ENCODE measurements at places on chromosomes 5 and 9. TPM values are rescaled to one million over a fixed set of nuclear protein-coding genes. Genes with fewer than 3 reads are reported as not detected.
A peak's percentile ranks its signal among the peaks of the same experiment; 100 is the strongest.

GRCh38 chr5:104178066-104178465 is 615.5 kb upstream of the NUDT12 start:
- no peak overlapping the region for H3K27ac ChIP-seq
- no peaks in the 10 kb centered on the region for H3K4me1 ChIP-seq
- no peak for DNase-seq

DNA sequence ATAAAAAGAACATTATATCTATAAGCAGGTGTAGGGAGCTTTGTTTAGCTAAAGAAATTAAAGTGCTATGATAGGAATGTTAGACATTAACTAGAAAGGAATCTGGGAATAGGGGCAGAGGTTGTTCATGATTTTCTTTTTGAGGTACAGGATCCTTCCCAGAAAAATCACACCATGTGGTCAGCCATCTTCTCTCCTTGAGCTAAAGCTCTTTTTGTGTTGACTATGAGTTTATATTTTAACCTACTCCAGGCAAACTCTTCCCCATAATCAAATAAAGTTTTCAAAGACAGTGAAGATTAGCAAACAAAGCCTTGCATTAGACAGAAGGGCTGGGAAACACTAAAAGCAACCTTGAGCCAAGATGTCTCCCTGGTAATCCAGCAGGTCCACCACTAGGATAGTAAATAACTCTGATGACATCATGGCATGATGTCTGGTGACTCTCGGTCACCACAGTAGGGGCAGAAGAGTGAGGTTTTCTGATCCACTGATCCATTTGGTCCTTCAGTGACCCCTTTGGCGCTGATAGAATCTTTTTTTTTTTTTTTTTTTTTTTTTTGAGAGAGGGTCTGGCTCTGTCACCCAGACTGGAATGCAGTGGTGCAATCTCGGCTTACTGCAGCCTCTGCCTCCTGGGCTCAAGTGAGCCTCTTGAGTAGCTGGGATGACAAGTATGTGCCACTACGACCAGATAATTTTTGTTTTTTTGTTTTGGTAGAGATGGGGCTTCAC is 30.6 kb upstream of the IL6ST start:
- peaks cover 59% of the 10 kb centered on the region for H3K4me1 ChIP-seq
- no peaks in the 10 kb centered on the region for H3K36me3 ChIP-seq
- peak; percentile 97 for DNase-seq
- no peaks in the 10 kb centered on the region for H3K27me3 ChIP-seq
- no peak overlapping the region for H3K4me3 ChIP-seq

DNA sequence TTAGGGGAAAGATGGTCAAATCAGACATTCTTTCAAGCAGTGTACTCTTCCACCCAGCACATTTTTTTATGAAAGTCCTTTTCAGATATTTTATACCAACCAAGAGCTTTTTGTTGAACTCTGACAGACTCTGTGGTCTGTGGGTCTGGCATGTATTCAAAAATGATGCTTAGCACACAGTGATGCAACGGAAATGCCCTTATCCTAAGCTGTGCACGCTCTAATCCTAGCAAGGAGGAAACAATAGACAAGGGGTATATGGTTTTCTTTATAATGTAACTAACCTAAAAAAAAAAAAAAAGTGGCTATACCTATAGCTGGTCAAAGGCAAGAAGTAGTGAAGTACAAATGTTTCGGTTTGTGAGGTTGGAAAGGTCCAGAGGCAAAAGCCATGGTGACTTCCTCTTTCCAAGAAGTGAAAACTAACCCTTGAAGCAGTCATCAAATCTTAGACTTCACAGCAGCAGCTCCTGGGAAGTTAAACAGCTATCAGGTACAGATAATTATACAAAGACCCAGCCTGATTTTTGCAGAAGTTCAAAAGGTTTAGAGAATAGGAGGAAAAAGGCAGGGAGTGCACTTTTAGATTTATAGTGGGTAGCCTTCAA is 82.5 kb downstream of the SEMA6A start:
- peak; percentile 26 for DNase-seq
- peaks cover 14% of the 10 kb centered on the region for H3K36me3 ChIP-seq
- H3K4me1 ChIP-seq, result no peaks in the 10 kb centered on the region
- H3K4me3 ChIP-seq, result no peak overlapping the region

DNA sequence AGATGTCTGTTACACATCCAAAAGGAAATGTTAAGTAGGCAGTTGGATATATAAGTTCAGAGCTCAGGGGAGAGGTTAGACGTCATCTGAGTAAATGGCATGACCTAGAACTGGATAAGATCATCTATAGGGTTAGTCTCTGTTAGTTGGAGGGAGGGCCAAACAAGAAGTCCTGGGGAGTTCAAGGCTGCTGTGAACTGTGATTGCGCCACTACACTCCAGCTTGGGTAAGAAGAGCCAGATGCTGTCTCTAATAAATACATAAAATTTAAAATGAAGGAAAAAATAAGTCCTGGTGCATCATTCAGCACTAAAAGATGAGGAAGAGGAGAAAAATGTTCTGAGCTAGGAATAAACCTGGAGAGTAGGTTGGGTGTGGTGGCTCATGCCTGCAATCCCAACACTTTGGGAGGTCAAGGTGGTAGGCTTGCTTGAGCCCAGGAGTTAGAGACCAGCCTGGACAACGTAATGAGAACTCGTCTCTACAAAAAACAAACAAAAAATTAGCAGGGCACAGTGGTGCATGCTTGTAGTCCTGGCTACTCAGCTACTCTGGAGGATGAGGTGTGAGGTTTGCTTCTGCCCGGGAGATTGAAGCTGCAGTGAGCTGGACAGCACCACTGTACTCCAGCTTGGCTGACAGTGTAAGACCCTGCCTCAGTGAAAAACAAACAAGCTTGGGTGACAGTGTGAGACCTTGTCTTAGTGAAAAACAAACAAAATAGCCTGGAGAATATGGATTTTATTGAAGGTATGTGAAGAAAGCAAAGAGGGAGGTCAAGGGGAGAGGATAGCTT is 123.6 kb downstream of the ACTBL2 start:
- no peak overlapping the region for H3K27ac ChIP-seq
- H3K36me3 ChIP-seq, result no peaks in the 10 kb centered on the region
- no peak overlapping the region for H3K4me3 ChIP-seq

The PCDHB2 gene
- total RNA-seq, result 7.1 TPM

DNA sequence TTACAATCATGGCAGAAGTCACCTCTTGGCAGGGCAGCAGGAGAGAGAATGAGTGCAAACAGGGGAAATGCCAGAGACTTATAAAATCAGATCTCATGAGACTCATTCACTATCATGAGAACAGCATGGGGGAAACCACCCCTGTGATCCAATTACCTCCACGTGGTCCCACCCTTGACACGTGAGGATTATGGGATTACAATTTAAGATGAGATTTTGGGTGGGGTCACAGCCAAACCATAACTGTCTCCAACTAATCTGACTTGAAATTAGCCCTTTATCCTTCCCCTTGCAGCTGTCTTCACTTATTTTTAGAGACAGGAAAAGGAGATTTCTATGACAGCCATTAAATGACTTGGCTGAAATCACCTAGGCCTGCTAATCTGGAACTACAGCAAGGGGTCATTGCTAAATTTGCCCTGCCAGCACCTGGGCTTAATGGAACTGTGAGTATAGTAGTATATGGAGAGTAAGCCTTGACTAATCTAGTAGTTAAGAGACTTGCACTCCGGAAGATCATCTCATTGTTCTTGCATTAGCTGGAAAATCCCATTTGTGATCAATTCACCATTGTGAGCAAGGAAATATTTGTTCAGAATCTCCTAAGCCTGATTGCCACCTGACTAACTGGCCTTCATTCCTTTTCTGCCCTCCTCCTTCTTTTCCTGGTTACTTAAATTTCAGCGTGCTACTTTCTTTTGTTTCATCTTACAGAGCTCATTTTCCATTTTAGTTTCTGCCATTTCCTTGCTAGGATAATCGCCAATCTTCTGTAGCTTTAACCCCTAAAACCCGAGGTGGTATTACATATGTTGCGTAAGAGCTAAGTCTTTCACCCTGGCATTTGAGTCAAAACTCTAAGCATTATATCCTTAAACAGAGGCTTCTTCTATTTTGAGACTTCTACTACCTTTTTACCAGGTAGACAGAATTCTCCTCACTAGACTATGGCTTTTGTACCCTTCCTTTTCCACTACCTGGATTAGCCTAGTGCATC is 65.3 kb upstream of the RUSC2 start:
- DNase-seq, result no peak
- peak overlapping the region; percentile 83 for H3K27ac ChIP-seq
- H3K36me3 ChIP-seq, result no peaks in the 10 kb centered on the region
- H3K27me3 ChIP-seq, result no peaks in the 10 kb centered on the region

The LTC4S gene
- total RNA-seq, result 0.35 TPM

DNA sequence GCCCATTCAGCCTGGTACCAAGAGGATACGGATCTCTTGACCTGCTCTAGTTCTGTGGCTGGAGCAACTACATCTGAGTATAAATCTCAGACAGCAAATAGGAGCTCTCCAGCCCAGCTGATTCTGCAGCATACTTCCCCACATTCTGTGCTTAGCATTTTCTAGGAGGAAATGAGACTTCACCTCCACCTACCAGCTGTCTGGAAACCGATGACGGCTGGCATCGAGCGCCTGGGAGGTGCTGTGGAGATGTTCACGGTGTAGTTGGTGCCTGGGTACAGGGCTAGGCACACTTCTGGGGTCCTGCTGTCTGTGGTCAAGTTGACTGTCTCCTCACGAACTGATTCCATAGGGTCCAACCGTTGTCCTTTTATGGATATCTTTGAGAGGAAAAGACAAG is 63.6 kb downstream of the SUSD1 start:
- peaks cover 43% of the 10 kb centered on the region for H3K4me1 ChIP-seq
- H3K4me3 ChIP-seq, result no peak overlapping the region

GRCh38 chr5:34684281-34684979 is 28.3 kb downstream of the RAI14 start:
- H3K4me1 ChIP-seq, result peaks cover 71% of the 10 kb centered on the region
- no peak overlapping the region for H3K4me3 ChIP-seq
- no peak overlapping the region for H3K27ac ChIP-seq
- peaks cover 5% of the 10 kb centered on the region for H3K36me3 ChIP-seq

GRCh38 chr9:69649566-69650250 is 22.5 kb downstream of the APBA1 start:
- H3K4me3 ChIP-seq, result no peak overlapping the region
- DNase-seq, result no peak
- no peaks in the 10 kb centered on the region for H3K27me3 ChIP-seq
- H3K27ac ChIP-seq, result no peak overlapping the region

The GOLPH3 gene
- 102 TPM for total RNA-seq

- no peak for DNase-seq
- H3K27me3 ChIP-seq, result no peaks in the 10 kb centered on the region
- H3K27ac ChIP-seq, result peak overlapping the region; percentile 76
- H3K4me3 ChIP-seq, result peak overlapping the region; percentile 84
Measured at GRCh38 chr9:36191290-36191645, 547 bp downstream of the CLTA start.

DNA sequence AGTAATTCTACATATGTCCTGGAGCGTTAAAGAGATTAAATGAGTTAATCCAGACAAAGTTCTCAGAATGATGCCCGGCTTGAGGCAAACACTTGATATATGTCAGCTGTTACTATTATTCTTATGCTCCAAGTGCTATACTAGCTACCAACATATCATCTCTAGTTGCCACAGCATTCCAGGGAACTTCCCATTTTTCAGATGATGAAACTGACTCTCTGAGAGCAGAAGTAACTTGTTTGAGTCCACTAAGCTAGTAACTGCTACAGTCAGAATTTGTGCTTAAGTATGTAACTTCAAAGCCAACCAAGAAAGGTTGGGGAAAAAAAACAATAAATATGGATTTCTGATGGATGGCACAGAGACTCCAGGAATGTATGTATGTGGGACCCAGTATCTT is 98.1 kb downstream of the CDK5RAP2 start:
- no peak for DNase-seq
- peaks cover 79% of the 10 kb centered on the region for H3K36me3 ChIP-seq
- peaks cover 21% of the 10 kb centered on the region for H3K4me1 ChIP-seq
- H3K4me3 ChIP-seq, result no peak overlapping the region

GRCh38 chr9:31347082-31347617 is 1037.3 kb upstream of the ACO1 start:
- H3K36me3 ChIP-seq, result no peaks in the 10 kb centered on the region
- no peak overlapping the region for H3K27ac ChIP-seq
- no peak overlapping the region for H3K4me3 ChIP-seq
- no peak for DNase-seq
- H3K4me1 ChIP-seq, result no peaks in the 10 kb centered on the region

- H3K27me3 ChIP-seq, result no peaks in the 10 kb centered on the region
- H3K27ac ChIP-seq, result no peak overlapping the region
- peaks cover 60% of the 10 kb centered on the region for H3K4me1 ChIP-seq
- DNase-seq, result no peak
Measured at GRCh38 chr5:74521401-74521800, 119.1 kb downstream of the ENC1 start.

- H3K27me3 ChIP-seq, result no peaks in the 10 kb centered on the region
- H3K27ac ChIP-seq, result no peak overlapping the region
- no peak for DNase-seq
Measured at GRCh38 chr9:120363697-120364096, 216.3 kb downstream of the CDK5RAP2 start.

GRCh38 chr5:159917994-159918393 is 1.7 kb downstream of the ADRA1B start:
- H3K4me1 ChIP-seq, result no peaks in the 10 kb centered on the region
- H3K27me3 ChIP-seq, result peaks cover 2% of the 10 kb centered on the region
- no peak for DNase-seq
- no peak overlapping the region for H3K27ac ChIP-seq
- H3K36me3 ChIP-seq, result no peaks in the 10 kb centered on the region
- H3K4me3 ChIP-seq, result no peak overlapping the region

GRCh38 chr5:131277875-131278740 is 14.3 kb downstream of the CDC42SE2 start:
- H3K27ac ChIP-seq, result peak overlapping the region; percentile 43
- no peaks in the 10 kb centered on the region for H3K27me3 ChIP-seq
- no peak for DNase-seq
- H3K4me1 ChIP-seq, result peaks cover 35% of the 10 kb centered on the region
- H3K36me3 ChIP-seq, result no peaks in the 10 kb centered on the region
- no peak overlapping the region for H3K4me3 ChIP-seq

- H3K4me1 ChIP-seq, result no peaks in the 10 kb centered on the region
- H3K27me3 ChIP-seq, result peaks cover 83% of the 10 kb centered on the region
- H3K27ac ChIP-seq, result no peak overlapping the region
- H3K36me3 ChIP-seq, result no peaks in the 10 kb centered on the region
Measured at GRCh38 chr9:134492281-134492691, 149.3 kb upstream of the COL5A1 start.

GRCh38 chr9:1978941-1979340 is 36.2 kb upstream of the SMARCA2 start:
- H3K27ac ChIP-seq, result no peak overlapping the region
- no peak overlapping the region for H3K4me3 ChIP-seq
- peaks cover 16% of the 10 kb centered on the region for H3K4me1 ChIP-seq
- no peaks in the 10 kb centered on the region for H3K27me3 ChIP-seq

GRCh38 chr9:117249799-117250198 is 165.1 kb downstream of the ASTN2 start:
- no peak for DNase-seq
- no peak overlapping the region for H3K4me3 ChIP-seq
- no peaks in the 10 kb centered on the region for H3K27me3 ChIP-seq
- no peaks in the 10 kb centered on the region for H3K4me1 ChIP-seq
- no peak overlapping the region for H3K27ac ChIP-seq

GRCh38 chr9:93586290-93587057 is 10.1 kb downstream of the PHF2 start:
- no peak overlapping the region for H3K27ac ChIP-seq

All from HepG2 (cell line).